ENCODE measurements at places on chromosomes 16 and 17.

- DNase-seq = no peak
Observed at GRCh38 chr16:54812229-54812628, 118.4 kb upstream of the IRX5 start.

- DNase-seq = no peak
Observed at GRCh38 chr17:77709594-77709993, 248.9 kb upstream of the TNRC6C start.

- no peak for DNase-seq
Observed at GRCh38 chr17:9432134-9432885, 143.3 kb downstream of the STX8 start.

- no peak for DNase-seq
Observed at GRCh38 chr16:53511403-53512280, 8.6 kb upstream of the AKTIP start.

- no peak for DNase-seq
Observed at GRCh38 chr17:48059125-48059668, 11.0 kb downstream of the NFE2L1 start.

DNA sequence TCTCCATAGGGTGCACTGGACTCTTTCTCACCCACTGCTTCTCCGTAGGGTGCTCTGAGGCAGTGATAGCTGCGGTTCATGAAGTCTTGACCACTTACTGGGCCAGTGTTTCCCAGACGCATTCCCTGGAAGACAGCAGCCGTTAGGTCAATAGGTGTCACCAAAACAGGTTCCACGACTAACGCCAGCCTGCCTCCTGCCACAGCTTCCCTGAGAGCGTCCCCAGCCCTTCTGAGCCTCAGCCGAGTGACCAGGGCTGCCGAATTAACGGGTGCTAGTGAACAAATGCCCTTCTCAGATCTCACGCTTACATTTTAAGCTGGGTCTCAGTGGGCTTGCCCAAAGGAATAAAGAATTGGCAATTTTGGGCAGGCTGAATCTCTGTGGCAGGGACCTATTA, 188.7 kb upstream of the TNRC6C start:
- DNase-seq = no peak
